ENCODE measurements at places on chromosomes 3 and 15.
A peak's percentile ranks its signal among the peaks of the same experiment; 100 is the strongest.

DNA sequence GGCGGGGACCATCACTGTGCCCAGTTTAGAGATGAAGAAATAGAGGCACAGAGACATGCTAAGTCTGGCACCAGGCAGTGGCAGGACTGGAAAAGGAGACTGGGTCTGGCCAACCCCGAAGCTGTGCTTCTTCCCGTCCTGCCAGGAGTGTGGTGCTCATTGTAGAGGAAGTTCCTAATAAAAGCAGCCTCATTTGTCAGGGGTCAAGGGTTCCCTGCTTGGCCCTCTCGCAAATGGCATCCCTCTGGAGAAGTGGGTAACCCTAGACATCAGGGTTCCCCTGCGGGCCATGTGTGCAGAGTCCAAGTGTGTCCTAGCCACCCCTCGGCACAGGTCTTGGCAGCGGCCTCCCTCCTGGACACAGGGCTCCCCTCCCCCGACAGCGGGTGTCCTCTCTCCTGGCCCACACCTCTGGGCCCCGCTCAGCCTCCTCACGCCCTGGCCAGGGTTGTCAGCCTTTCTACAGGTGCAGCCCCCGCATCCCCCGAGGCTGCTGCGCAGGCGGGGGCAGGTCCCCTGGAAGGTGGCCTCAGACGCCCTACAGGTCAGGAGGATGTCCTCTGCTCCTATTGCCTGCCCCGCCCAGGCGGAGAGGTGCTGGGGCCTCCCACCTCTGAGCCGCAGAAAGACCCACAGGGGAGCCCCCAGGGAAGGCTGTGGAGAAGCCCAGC, 61.8 kb upstream of the PRR20G start:
- no peak for DNase-seq

DNA sequence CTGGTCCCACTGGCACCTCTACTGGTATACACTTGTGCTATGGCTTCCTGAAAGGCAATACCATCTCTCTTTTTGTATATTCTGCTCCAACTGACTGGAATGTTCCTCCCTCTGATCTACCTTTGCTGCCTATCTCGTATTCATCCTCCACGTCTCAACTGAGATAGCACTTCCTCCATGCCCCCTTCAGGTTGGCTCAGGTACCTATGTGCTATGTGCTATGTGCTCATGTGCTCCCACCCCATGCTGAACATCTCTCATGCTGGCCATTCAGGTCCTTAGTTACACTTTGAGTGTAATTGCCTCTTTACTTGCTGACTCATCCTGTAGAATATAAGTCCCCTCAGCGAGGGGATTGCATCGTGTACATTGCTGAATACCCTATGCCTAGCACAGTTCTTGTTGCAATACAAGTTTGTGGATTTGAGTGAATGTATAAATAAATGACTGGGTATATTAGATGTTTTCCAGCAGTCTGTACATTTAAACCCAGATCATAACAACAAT, 156.9 kb downstream of the SOX2 start:
- DNase-seq, result no peak

DNA sequence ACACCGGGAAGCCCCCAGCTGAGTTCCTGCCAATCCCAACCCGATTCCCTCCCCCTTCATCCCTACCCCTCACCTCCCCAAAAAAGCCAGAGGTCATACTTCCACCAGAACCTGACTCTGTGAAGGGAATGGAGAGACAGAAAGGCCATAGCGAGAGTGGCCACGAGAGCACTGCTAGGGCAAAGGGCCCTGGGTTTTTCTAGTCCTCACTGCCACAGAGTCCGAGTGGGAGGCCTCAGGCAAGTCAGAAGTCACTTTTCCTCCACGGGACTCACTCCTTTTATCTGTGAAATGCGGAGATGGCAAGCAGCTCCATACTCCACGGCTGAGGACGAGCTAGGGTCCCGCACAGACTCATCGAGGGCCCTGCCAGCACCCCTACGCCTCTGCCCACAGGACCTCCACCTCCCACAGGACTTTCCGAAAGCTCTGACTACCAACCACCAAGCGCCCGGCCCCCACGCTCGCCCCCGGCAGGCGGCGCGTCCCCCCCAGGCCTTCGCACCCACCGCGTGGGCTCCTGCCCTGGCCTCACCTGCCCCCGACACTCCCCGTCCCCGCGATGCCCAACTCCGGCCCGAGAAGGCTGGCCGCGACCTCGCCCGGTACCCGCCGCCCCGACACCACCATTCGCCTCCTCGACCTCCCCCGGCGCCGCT, 792 bp downstream of the ATP13A3 start:
- peak; percentile 70 for DNase-seq

- no peak for DNase-seq
Measured at GRCh38 chr15:78637776-78638435, 3.1 kb downstream of the CHRNB4 start.

DNA sequence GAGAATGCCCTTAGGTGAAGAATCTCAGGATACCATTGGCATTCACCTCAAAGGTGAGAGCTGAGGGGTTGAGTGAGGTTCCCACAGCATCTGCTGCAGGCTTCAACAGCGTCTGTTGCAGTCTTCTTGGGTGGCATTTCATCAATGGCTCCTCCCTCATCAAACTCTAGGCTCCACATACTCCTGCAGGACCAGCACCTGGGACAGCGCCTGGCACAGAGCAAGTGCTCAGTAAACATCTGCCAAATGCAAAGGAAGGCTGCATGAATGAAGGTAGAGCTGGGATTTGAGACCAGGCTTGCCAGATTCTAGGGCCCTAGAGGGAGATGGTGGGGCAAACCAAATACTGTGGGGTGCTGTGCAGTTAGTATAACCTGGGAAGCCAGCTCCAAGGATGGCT, 9.6 kb downstream of the TRH start:
- DNase-seq, result no peak

DNA sequence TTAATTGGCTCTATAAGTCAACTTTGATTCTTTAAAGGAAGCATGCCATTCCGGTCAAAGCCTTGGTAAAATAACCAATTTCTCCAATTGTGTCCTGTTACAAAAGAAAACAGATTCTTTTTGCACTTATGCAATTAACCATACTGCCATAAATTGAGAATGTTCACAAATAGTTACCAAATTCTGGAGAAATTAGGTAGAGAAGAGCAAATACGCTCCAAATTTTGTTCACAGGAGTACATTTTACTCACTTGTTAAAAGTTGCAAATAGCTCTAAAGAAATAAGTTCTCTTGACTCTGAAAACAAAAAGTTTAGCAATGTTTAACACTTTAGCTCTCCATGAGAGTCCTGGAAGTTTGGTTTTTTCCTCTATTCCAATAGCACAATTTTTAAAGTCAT, 11.1 kb downstream of the MAGEF1 start:
- no peak for DNase-seq

- DNase-seq, result no peak
Measured at GRCh38 chr15:41476416-41477048, 17.1 kb upstream of the ITPKA start.

GRCh38 chr3:43684944-43685343, 5.8 kb upstream of the ABHD5 start:
- DNase-seq, result no peak

DNA sequence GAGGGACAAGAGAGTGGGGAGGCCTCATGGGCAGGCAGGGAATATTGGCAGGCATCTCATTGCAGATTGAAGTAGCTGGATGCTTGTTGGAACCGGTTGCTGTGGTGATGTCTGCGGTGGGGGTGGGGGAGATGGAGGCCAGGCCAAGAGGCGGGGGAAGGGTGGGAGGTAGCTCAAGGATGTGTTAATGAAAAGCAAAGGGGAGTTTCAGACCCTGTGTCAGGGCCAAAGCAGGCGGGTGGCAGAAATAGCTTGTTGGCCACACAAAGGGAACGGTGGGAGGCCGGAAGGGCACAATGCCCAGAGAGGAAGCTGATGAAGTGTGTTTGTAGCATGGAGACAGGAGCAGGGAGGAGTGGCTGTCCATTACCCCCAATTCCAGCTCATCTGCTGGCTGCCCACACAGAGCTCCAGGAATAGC, 28.0 kb downstream of the CCDC33 start:
- DNase-seq, result no peak

GRCh38 chr15:74227968-74228722, 8.0 kb upstream of the CCDC33 start:
- DNase-seq, result no peak

DNA sequence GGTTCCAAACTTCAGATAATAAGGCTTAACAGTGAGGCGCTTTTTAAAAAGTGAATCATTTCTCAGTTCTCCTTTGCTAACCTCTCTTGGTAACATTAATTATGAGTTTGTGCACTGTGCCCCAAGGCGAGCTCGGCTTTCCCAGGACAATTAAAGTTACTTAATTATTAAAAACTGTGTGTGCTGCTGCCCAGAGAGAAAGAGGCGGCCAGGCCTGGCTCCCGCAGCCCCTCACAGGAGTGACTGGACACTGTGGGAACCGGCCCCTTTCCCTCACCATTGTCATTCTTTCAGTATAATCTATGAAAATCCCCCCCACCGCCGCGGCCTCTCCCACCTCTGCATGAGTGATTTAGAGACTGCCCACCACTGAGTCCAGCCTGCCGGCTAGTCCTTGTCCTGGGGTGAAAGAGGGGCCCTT, 43.1 kb upstream of the HES1 start:
- no peak for DNase-seq

DNA sequence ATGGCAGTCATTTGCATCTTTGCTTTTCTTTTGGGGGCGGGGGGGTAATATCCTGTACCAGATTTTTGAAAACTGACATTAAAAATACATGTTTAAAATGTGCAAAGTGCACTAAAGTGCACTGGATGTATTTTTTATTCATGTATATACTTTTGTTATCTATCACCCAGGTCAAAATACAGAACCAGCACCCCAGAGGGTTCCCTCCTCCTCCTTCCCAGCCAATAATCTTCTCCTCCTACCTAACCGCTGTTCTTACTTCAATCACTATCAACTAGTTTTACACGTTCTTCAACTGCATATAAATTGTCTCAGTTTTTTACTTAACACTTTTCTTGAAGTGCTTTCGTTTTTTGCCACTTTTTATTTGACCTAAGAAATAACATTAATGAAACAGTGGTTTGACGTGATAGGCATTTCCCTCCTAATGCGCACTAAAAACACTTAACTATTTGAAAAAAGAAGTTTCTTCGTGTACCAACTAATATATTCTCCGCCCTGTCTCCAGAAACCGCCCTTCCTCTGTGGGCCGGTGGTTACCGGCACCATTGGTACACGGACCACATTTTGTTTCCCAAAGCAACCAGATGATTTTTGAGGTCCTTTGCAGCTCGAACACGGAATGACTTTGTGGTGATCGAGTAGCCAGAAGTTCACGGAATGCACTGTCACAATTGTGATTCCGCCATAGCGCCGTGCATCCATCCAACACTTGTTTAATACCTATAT, 836 bp upstream of the AKAP13 start:
- DNase-seq, result no peak

GRCh38 chr3:193744822-193745684, 152.0 kb downstream of the OPA1 start:
- DNase-seq, result no peak

GRCh38 chr3:72862314-72863090, 14.3 kb upstream of the SHQ1 start:
- DNase-seq, result no peak

DNA sequence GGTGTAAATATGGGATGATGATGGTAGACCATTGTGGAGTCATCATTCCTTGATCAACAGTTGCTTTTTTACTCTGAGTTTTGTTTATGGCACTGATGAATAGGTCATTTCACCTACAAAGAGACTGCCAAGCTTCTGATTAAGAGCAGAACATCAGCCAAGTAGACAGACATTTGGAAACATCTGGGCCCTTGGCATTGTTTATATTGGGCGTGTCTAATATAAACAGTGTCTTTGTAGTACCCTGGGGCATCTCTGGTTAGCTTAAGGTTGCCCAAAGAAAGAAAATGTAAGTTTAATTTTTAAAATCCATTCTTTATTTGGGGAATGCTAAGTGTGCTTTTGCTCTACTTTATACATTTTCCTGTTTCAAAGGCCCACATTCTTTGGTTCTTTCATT, 377.0 kb downstream of the FEZF2 start:
- DNase-seq, result no peak

DNA sequence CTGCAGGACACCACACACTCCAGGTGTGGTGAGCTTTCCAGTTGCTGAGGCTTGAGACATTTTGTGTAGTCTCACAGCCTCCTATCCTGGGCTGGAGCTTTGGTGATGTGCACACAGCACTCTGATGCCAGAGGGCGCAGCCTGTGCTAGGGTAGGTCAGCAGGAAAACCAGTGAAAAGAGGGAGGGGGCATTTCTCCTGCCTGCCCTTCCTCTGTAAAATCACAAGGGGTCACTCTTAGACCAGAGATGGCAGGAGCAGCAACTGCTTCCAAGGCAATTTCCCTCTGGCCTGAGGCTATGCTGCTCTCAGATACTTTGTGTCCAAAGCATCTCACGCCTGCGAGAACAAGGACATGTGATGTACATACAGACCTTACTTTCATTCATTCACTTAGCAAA, 16.5 kb upstream of the MUSTN1 start:
- peak; percentile 57 for DNase-seq

- DNase-seq, result no peak
Measured at GRCh38 chr3:2727610-2728318, 382.4 kb downstream of the IL5RA start.

DNA sequence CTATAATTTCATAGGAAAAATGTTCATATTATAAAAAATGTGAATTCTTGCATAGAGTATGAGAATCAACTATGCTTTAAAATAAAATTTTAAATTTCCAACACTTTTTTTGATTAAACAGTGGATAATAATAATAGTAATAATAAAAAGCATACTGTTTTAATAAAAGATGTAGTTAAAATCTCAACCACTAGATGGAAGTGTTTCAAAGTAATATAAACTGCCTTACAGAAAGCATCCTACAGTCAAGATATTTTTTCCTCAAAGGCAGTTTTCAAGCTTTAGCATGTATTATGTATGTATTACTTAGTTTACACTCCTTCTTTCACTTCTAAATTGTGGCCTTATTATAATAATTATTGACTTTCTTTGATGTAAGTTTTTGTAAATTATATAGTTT, 217.5 kb downstream of the CHL1 start:
- no peak for DNase-seq

- DNase-seq, result no peak
Measured at GRCh38 chr3:133963657-133964396, 65.9 kb downstream of the SLCO2A1 start.

DNA sequence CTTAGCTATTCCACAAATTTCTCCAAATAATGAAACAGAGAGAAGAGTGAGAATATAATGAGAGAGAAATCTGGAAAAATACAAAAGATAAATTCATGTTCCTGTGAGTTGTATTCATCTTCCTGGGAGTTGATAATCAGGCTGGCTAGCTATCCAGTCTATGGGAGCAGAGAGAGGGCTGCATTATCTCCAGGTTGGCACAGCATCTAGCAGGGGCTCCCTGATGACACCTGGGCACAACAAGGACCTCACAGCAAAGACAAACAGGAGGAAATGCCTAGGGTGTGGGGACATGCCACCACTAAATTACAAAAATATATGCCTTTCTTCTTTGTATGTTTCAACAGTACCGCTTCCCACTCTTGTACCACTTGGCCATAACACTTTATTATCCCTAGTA, 1.9 kb downstream of the EHD4 start:
- no peak for DNase-seq

- DNase-seq, result peak; percentile 98
Measured at GRCh38 chr3:48635222-48636021, at the start of gene SLC26A6. TSS of gene SLC26A6 (minus strand) at chr3:48635461. CDS start at chr3:48635393, 68 bp downstream.

GRCh38 chr15:44340410-44340809, 51.9 kb downstream of the GOLM2 start:
- no peak for DNase-seq

All from activated T-cell treated with anti-CD3 and anti-CD28 coated beads, Interleukin-2, amount 50 U/mL, for 48 hours (primary cell).